Cardiac ventricle fibroblast (primary cell): ENCODE measurements at places on chromosomes 3 and 15. TPM values are rescaled to one million over a fixed set of nuclear protein-coding genes. Genes with fewer than 3 reads are reported as not detected.

The GNB4 gene
- total RNA-seq, result 21.3 and 22.3 TPM in 2 replicates

The GRAMD1C gene
- 1.6 and 1.8 TPM in 2 replicates for total RNA-seq

The ISLR2 gene
- not detected in 2 replicates for total RNA-seq

The PGBD4 gene
- 1.1 and 1.3 TPM in 2 replicates for total RNA-seq

The ULK3 gene
- total RNA-seq, result 9.0 and 15.6 TPM in 2 replicates

The MAP6D1 gene
- total RNA-seq, result 2.6 and 2.7 TPM in 2 replicates

The CCR2 gene
- total RNA-seq, result not detected in 2 replicates

The KNL1 gene
- 1.1 and 1.2 TPM in 2 replicates for total RNA-seq

The CEMIP gene
- total RNA-seq, result 70.2 and 73.9 TPM in 2 replicates

The CFAP100 gene
- total RNA-seq, result not detected in 2 replicates

The C3orf85 gene
- not detected in 2 replicates for total RNA-seq

The HIGD2B gene
- not detected in 2 replicates for total RNA-seq

The HYAL1 gene
- total RNA-seq, result 2.7 and 7.4 TPM in 2 replicates

The SUCLG2 gene
- 39.3 and 43.9 TPM in 2 replicates for total RNA-seq

The GXYLT2 gene
- total RNA-seq, result 56.9 and 93.2 TPM in 2 replicates

The ACP3 gene
- total RNA-seq, result 1.00 and 1.3 TPM in 2 replicates

The PLSCR1 gene
- 177 and 207 TPM in 2 replicates for total RNA-seq

The SUCNR1 gene
- total RNA-seq, result not detected in 2 replicates

The FOXB1 gene
- total RNA-seq, result not detected in 2 replicates

The PCLAF gene
- total RNA-seq, result 11.0 and 18.2 TPM in 2 replicates

The RFT1 gene
- 8.6 and 10.4 TPM in 2 replicates for total RNA-seq

The MORC1 gene
- not detected in 2 replicates for total RNA-seq

The RSRC1 gene
- 20.9 and 25.5 TPM in 2 replicates for total RNA-seq

The SLC22A14 gene
- total RNA-seq, result not detected in 2 replicates

The TMEM212 gene
- total RNA-seq, result not detected in 2 replicates

The TEX55 gene
- not detected in 2 replicates for total RNA-seq

The SAMD7 gene
- total RNA-seq, result not detected in 2 replicates

The TAGLN3 gene
- total RNA-seq, result not detected in 2 replicates

The TMEM87A gene
- total RNA-seq, result 26.3 and 30.2 TPM in 2 replicates

The IGSF10 gene
- total RNA-seq, result 11.6 and 14.9 TPM in 2 replicates

The POU1F1 gene
- not detected in 2 replicates for total RNA-seq

The CCDC66 gene
- total RNA-seq, result 8.2 and 8.9 TPM in 2 replicates

The ALDH1A3 gene
- total RNA-seq, result 59.3 and 74.9 TPM in 2 replicates

The ACTRT3 gene
- 4.5 and 6.4 TPM in 2 replicates for total RNA-seq

The PRRT3 gene
- total RNA-seq, result 8.4 and 9.7 TPM in 2 replicates

The LEKR1 gene
- total RNA-seq, result 0.37 and 0.88 TPM in 2 replicates

The SLC28A2 gene
- not detected in 2 replicates for total RNA-seq

The PEX11A gene
- total RNA-seq, result 6.4 and 7.4 TPM in 2 replicates
